NCI-H524 (cell line): ENCODE measurements at places on chromosomes 12 and 14.

- DNase-seq, result no peak
Observed at GRCh38 chr14:68966872-68967301, 12.2 kb downstream of the ACTN1 start.

- DNase-seq, result no peak
Observed at GRCh38 chr12:93449277-93449676, 7.5 kb upstream of the UBE2N start.

- DNase-seq, result peak; percentile 71
Observed at GRCh38 chr12:45268672-45269411, 52.9 kb downstream of the ANO6 start.

DNA sequence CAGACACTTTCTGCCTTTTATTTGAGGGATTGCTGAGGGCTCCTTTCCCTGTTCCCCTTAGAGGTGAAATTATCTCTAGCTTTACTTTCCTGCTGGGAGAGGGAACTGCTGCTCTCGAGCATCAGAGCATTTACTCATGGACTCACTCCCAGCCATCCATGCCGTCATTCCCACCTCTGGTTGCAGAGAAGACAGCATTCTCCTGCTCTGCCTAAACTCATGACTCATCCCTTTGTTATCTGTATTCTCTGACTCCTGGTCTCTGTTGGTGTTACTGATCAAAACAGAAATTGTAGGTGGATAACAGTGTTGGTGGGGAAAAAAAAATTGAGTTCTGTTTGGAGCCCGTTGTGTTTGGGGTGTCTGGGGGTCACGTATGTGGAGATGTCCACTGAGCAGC is 159.3 kb downstream of the TTC8 start:
- DNase-seq, result no peak

DNA sequence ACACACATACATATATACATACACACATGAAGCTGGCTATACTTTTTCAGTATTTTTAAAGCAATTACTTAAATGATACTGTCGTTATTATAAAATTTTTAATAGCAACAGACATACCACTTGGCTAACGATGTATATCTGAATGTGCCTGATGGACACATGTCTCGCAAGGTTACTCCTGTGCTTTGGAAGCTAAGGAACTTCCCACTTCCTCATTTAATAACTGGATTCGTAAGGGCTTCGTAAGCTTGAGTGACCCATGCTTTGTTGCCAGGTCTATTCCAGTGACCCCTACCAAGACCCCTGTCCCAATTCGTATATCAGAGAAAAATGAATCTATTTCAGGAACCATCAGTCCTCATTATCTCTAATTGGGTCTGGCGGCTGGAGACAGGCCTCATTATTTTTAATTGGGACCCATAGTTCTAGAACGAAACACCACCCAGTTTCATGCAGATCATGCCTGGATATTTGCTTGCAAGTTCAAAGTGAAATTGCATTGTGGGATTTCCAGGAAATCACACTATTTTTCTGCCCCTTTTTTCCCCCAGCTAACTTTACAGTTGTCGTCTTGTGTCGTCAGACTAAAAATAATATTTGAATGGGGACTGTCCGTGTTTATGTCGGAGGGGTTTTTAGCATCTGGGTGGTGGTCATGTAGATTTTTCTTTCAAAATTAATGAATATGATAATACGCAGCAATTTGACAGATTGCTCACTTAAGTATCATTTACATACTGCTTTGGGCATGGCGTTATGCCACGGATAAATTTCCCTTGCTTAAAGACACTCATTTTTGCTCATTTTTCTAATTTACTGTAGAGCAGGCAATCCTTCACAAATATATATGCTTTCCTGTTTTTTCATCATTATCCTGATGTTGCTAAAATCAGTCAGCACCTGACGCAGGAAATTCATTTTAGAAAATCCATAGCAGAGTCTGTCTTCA is 17.1 kb upstream of the MYO1H start:
- DNase-seq, result peak; percentile 22

DNA sequence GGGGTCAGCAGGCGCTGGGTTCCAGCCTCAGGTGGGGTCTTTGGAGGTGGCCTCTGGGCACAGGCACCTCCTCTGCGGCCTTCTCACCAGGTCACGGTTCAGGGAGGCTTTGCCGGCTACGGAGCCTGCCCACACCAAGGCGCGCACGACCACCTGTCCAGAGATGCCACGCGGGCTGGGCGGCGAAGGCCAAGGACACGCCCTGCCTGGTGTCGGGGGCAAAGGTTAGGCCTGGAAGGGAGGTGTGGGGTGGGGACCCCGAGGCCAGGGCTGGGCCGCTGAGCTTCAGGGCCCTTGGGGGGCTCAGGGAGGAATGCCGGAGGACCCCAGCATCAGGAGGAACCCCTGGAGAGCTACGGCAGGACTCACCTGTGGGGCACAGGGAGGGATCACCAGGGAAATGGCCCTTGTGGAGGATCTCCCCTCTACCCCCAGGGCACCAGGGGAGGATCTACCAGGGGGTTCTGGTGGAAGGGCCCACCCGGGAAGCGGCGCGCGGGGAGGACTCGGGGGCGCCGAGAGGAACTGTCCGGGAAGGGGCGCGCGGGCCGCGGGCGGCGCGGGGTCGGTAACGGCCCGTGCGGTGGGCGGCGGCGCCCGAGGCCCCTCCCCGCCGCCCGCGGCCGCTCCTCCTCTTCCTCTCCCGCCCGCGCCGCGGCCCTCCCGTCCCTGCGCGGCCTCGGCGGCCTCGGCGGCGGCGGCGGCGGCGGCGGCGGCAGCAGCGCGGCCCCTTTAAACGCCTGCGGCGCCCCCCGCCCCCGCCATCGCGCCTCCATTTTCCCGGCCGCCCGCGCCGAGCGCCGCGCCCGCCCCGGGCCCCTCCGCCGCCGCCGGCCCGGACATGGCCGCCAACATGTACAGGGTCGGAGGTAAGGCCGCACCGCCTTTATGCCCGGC is at the start of gene MTA1:
Gene MTA1 (plus strand): TSS at position 633 of the 897 bp plus-strand sequence. CDS start 209 bp downstream, at position 842.
- DNase-seq, result peak; percentile 54

- DNase-seq, result peak; percentile 36
Observed at GRCh38 chr14:78700236-78700635, 530.1 kb downstream of the NRXN3 start.

- peak; percentile 68 for DNase-seq
Observed at GRCh38 chr12:68114606-68115005, 44.9 kb downstream of the IFNG start.

GRCh38 chr14:99649219-99649618 is 4.3 kb downstream of the HHIPL1 start:
- no peak for DNase-seq

DNA sequence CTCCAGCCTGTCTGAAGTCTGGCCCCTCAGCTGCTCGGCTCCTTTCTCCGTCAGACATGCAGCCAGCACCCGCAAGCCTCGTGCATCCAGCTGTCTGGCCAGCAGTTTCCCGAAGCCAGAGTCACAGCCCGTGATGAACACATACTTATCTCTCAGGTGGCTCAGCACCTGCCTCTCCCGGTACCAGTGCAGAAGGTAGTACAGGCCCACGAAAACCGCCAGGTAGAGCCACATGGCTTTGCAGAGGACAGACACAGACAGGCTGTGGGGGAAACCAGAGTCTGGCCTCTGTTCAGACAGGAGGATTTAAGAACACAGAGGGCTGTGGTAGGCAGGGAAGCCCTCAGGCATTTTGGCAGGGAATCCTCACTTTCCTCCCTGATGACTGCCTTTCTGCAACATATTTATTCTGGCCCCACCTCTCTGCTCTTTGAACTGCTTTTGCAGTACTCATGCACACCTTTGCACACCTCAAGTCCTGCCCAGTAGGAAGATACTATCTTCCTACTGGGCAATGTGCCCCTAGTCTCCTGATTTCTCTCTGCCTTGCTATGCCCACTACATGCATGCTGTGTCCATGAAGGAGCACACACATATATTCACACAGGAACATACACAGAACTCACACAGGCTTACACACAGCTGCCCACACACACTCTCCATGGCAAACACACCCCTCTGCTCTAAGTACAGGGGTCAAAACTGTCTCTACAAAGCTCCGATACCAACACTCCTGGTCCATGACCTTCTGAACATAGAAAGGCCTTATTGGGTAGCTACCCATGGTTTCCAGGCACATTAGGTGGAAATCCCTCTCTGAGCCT is at the start of gene RDH16:
Gene RDH16 (minus strand): TSS at position 380 of the 824 bp plus-strand sequence. CDS start 146 bp downstream, at position 234.
- DNase-seq, result no peak

- DNase-seq, result no peak
Observed at GRCh38 chr12:49784756-49785409, 43.3 kb downstream of the NCKAP5L start.

GRCh38 chr14:52131640-52132320 is 62.9 kb upstream of the NID2 start:
- peak; percentile 99 for DNase-seq

- no peak for DNase-seq
Observed at GRCh38 chr14:43165651-43166050, 1341.4 kb downstream of the FSCB start.

- no peak for DNase-seq
Observed at GRCh38 chr12:26058308-26058707, 66.5 kb downstream of the BHLHE41 start.

DNA sequence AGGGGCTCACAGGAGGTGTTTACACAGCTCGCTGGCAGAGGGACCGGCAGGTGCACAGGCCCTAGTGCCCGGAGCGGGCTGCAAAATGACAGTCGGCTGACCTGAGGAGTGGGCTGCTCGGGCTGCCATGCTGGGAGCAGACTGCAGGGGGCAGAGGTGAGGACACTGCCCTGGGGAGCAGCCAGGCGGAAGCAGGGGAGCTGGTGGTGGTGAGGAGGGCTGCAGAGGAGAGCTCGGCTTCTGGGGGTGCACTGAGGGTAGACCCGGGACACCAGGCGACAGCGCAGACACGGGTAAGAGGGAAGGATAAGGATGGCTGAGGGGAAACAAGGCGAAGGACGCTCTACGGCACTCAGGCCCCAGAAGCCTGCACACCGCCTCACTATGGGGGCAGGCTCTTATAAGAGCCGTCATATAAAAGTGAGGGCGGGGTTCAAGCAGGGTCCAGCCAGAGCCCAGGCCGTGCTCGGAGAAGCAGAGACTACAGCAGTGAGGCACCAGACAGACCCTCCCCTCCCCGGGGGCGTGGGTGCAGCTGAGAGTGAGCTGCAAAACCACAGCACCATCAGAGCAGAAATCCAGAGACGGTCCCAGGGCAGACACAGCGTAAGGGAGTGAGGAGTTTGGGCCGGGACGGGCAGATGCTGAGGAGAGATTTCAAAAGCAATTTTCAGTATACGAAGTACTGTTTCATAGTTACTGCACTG is 62.5 kb downstream of the CCDC88C start:
- DNase-seq, result no peak

DNA sequence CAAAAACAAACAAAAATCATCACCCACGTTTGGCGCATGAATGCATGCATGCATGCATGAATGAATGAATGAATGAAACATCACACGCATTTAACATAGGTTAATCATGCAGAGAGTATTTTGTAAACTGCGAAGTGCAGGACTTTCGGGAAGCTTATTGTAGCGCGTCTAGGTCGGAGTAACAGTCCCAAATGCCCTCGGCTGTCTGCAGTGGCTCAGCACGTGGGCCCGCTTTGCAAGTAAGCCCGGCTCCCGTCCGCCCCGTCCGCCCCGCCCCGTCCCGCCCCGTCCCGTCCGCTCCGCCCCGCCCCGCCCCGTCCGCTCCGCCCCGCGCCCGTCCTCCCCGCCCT is 263 bp upstream of the IFT81 start:
- no peak for DNase-seq

DNA sequence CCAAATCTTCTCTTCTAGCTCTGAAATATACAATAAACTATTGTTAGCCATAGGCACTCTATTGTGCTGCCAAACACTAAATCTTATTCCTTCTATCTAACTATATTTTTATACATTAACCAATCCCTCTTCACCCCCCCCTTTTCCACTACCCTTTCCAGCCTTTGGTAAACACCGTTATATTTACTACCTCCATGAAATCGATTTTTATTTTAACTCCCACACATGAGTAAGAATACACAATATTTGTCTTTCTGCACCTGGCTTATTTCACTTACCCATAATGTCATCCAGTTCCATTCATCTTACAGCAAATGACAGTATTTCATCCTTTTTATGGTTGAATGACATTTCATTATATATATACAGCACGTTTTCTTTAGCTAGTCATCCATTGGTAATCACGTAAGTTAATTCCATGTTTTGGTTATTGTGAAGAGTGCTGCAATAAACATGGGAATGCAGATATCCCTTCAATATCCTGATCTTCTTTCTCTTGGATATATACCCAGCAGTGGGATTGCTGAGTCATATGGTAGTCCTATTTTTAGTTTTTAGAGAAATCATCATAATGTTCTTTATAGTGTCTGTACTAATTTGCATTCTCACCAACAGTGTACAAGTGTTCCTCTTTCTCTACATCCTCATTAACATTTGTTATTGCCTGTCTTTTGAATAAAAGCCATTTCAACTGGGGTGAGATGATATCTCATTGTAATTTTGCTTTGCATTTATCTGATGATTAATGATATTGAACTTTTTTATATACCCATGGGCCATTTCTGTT is 34.2 kb upstream of the PLBD1 start:
- DNase-seq, result no peak

- no peak for DNase-seq
Observed at GRCh38 chr12:78888568-78888967, 24.0 kb downstream of the SYT1 start.
